ENCODE measurements at places on chromosomes 5 and 9. TPM values are rescaled to one million over a fixed set of nuclear protein-coding genes. Genes with fewer than 3 reads are reported as not detected.

GRCh38 chr5:115417076-115417475 is 120.6 kb upstream of the CCDC112 start:
- peaks cover 3% of the 10 kb centered on the region for H3K27me3 ChIP-seq
- H3K4me1 ChIP-seq = no peaks in the 10 kb centered on the region
- H3K4me3 ChIP-seq = no peak overlapping the region
- no peak overlapping the region for H3K27ac ChIP-seq

GRCh38 chr5:56075361-56075760 is 80.6 kb upstream of the IL6ST start:
- H3K4me1 ChIP-seq = peaks cover 4% of the 10 kb centered on the region
- H3K27ac ChIP-seq = no peak overlapping the region
- H3K4me3 ChIP-seq = no peak overlapping the region
- H3K36me3 ChIP-seq = no peaks in the 10 kb centered on the region
- peaks cover 3% of the 10 kb centered on the region for H3K27me3 ChIP-seq

CDX1 gene
- not detected for polyA plus RNA-seq

DNA sequence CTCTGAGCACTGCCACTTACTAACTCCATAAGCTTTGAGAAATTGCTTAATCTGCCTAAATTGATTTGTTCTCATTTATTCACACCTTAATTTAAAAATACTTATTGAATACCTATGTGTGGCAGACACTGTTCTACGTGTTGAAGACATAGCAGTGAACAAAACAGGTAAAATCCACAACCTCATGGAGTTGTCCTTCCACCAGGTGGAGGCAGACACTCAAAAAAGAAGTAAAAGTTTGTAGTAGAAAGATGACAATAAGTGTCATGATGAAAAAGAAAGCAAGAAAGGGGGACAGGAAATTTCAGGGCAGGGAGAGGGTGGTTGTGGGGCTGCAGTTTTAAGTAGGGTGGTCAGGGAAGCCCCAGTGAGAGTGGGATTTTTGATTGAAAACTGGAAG is 94.9 kb downstream of the SREK1 start:
- DNase-seq = no peak
- H3K4me3 ChIP-seq = no peak overlapping the region
- no peak overlapping the region for H3K27ac ChIP-seq
- H3K36me3 ChIP-seq = no peaks in the 10 kb centered on the region
- H3K27me3 ChIP-seq = peaks cover 4% of the 10 kb centered on the region

DNA sequence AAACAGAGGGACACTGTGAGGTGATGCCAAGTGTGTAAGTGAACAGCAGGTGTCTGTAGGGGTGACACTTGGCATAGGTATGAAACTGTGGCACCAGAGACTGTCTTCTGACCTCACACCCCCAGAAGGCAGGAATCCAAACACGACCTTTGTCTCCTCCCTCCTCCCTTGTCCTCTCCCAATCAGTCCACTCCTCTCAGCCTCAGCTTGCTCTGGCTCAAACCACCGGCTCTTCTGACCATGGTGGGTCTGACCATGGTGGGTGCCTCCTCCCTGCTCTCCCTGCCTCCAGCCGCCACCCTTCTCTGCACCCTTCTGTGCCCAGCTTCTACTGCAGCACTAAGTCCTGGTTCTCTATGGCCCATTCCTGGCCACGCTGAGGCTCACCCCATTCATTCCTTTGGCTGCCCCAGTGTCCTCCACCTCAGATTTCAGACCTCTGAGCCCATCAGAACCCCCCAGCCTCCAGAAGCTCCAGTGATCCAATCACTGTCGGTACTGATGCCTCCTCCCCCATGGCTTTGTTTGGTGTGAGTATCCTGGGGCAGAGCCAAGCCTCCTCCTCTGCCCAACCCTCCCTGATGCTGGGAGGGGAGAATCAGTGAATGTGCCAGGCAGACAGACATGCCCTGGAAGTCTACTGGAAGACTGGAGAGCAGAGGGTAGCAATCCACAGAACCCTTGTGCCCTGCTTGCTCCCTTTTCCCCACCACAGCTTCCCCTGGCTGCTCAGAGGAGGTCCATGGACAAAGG is 1.7 kb upstream of the ARID3C start:
- no peak overlapping the region for H3K27ac ChIP-seq
- peaks cover 19% of the 10 kb centered on the region for H3K27me3 ChIP-seq
- peaks cover 20% of the 10 kb centered on the region for H3K4me1 ChIP-seq
- H3K36me3 ChIP-seq = peaks cover 8% of the 10 kb centered on the region

DNAH5 gene
- polyA plus RNA-seq = not detected

- DNase-seq = no peak
Observed at GRCh38 chr9:133505186-133505830, 19.5 kb downstream of the MYMK start.

ABCA1 gene
- polyA plus RNA-seq = 0.10 TPM

DNA sequence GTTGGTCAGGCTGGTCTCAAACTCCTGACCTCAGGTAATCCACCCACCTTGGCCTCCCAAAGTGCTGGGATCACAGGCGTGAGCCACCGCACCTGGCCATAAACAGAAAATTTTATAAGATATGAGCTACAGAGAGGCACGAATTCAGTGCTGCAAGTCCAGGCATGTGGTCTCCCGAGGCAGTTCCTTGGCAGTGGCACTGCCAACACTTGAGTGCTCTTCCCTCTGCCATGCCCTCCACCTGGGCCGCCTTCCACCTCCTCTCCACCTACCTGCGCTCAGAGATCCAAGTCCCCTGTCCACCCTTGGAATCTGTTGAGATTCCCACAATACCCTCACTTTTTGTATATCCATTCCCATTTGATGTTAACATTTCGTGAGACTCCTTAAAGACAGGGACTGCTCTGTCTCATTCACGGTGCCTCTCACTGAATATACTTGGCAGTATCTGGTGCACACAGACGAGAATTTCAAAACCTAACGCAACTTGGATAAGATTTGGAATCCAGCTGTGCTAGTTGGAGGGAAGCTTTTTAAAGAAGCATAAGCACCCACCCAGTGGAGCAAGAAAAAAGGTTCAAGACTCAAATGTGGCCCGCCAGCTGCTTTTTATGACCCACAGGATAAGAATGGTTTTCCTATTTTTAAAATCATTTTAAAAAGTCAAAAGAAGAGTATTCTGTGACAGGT is 68.3 kb downstream of the DCP2 start:
- no peak overlapping the region for H3K27ac ChIP-seq
- no peaks in the 10 kb centered on the region for H3K4me1 ChIP-seq
- no peak for DNase-seq
- no peak overlapping the region for H3K4me3 ChIP-seq
- H3K27me3 ChIP-seq = no peaks in the 10 kb centered on the region

LVRN gene
- not detected for polyA plus RNA-seq

GRCh38 chr9:110446171-110446570 is 108.5 kb upstream of the TXNDC8 start:
- no peak overlapping the region for H3K27ac ChIP-seq
- H3K4me3 ChIP-seq = no peak overlapping the region
- no peak for DNase-seq

DNA sequence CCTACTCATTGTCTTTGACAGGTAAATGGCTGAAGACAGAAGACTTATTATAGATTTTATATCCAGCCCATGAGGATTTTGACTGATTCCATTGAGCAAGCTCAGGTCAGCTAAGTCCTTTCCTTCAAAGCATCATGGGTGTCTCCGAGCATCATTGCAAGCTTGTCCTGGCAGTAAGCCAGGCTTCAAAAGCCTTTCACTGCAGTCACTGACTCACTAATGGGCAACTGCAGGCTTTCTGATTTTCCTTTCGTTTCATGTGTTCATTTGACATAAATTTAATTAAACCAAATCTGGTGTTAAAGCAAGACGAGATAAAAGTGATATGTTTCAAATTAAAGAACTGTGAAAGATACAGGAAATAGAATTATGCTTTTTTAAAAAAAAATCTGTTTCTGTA is 426.2 kb downstream of the ANXA1 start:
- no peaks in the 10 kb centered on the region for H3K4me1 ChIP-seq
- no peaks in the 10 kb centered on the region for H3K36me3 ChIP-seq
- no peak overlapping the region for H3K4me3 ChIP-seq
- H3K27ac ChIP-seq = no peak overlapping the region

GRCh38 chr5:91240175-91240574 is 142.9 kb downstream of the ARRDC3 start:
- DNase-seq = no peak
- H3K36me3 ChIP-seq = peaks cover 7% of the 10 kb centered on the region
- no peak overlapping the region for H3K4me3 ChIP-seq
- H3K27ac ChIP-seq = no peak overlapping the region

- H3K36me3 ChIP-seq = peaks cover 4% of the 10 kb centered on the region
- H3K27ac ChIP-seq = peak overlapping the region; percentile 87
- DNase-seq = no peak
- H3K4me1 ChIP-seq = peaks cover 92% of the 10 kb centered on the region
- H3K27me3 ChIP-seq = no peaks in the 10 kb centered on the region
- no peak overlapping the region for H3K4me3 ChIP-seq
Observed at GRCh38 chr5:156918311-156918845, 44.6 kb downstream of the TIMD4 start.

DNA sequence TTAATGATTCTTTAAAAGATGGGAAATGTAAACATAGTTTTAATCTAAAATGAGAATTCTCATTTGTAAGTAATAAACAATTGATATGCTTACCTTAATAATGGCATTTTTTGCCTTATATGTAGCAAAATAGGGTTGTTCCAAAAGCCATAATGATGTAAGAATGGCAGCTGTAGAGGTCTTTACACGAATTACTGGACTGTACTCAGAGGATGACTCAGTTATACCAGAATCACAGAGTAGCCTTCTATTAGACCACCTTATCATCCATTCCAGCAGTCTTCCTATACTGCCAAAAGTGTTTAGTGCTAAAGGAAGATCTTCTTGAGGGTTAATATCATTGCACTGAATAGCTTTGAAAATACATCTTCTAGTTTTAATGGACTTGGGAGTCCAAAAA is 66.5 kb downstream of the CPLANE1 start:
- H3K36me3 ChIP-seq = peaks cover 31% of the 10 kb centered on the region
- no peak for DNase-seq
- H3K27me3 ChIP-seq = no peaks in the 10 kb centered on the region
- H3K4me3 ChIP-seq = no peak overlapping the region
- H3K4me1 ChIP-seq = peaks cover 4% of the 10 kb centered on the region

DNA sequence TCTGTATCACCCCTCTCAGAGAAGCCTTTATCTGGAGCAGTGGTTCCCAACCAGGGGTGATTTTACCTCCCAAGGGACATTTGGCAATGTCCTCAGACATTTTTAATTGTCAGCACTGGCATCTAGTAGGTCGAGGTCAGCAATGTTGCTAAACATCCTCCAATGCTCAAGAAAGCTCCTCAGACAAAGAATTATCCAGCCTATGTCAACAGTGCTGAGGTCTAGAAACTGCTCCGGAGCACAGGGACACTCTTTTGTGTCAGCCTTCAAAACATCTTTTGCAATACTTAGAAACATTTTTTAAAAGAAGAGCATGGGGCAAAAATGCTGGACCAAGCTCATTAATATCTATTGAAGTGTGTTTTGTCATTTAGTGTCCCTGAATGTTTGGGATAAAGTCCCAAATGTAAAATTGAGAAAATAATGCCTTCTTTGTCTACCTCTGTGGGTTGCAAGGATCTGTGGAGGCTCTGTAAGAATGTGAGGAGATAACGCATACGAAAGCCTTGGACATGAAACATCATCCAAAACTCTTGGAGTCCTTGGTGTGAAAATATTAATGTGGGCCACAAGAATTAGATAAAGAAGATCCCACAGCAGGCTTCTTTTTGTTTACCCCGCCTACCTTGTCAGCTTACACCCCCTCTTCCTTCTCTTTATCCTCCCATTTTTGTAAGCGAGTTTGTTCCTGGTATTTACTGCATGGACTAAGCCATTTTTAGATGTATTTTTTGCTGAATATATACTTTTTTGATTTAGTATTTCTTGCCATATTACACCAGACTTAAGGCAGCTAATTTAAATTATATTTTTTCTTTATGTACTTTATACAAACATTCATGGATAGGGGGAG is 193.5 kb downstream of the CD180 start:
- H3K27me3 ChIP-seq = peaks cover 4% of the 10 kb centered on the region
- DNase-seq = no peak
- peak overlapping the region; percentile 94 for H3K4me3 ChIP-seq
- H3K27ac ChIP-seq = peak overlapping the region; percentile 58
- peaks cover 35% of the 10 kb centered on the region for H3K4me1 ChIP-seq
- H3K36me3 ChIP-seq = no peaks in the 10 kb centered on the region

DNA sequence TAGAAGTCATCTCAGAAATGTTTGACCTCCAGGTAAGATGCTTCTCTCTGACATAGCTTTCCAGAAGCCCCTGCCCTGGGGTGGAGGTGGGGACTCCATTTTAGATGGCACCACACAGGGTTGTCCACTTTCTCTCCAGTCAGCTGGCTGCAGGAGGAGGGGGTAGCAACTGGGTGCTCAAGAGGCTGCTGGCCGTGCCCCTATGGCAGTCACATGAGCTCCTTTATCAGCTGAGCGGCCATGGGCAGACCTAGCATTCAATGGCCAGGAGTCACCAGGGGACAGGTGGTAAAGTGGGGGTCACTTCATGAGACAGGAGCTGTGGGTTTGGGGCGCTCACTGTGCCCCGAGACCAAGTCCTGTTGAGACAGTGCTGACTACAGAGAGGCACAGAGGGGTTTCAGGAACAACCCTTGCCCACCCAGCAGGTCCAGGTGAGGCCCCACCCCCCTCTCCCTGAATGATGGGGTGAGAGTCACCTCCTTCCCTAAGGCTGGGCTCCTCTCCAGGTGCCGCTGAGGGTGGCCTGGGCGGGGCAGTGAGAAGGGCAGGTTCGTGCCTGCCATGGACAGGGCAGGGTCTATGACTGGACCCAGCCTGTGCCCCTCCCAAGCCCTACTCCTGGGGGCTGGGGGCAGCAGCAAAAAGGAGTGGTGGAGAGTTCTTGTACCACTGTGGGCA is 642 bp downstream of the CSF2 start:
- H3K27me3 ChIP-seq = no peaks in the 10 kb centered on the region
- no peaks in the 10 kb centered on the region for H3K36me3 ChIP-seq
- H3K4me1 ChIP-seq = peaks cover 67% of the 10 kb centered on the region
- H3K27ac ChIP-seq = no peak overlapping the region
- DNase-seq = no peak
- H3K4me3 ChIP-seq = no peak overlapping the region

All from immature natural killer cell (primary cell).